ENCODE measurements at places on chromosomes 11 and 22.

GRCh38 chr11:75523811-75524664 is 1.7 kb downstream of the GDPD5 start:
- DNase-seq = no peak

DNA sequence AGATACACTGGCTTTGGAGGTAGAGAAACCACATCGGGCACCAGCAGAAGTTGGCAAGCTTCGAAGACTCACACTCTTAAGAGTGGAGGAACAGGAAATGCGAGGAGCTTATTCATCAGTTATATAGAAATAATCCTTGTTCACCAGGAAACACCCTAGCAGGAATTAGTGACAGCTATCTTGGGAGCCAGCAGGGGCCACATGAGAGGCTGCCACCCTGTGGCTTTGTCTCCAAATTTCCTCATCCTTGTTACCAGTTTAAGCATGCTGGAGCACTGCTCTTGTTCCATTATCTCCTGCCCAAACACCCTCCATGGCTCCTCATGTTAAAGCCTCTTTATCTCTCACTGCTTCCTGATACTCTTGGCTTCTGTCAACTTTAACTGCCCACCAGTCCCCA is 131.0 kb downstream of the PLEKHA7 start:
- DNase-seq = no peak

DNA sequence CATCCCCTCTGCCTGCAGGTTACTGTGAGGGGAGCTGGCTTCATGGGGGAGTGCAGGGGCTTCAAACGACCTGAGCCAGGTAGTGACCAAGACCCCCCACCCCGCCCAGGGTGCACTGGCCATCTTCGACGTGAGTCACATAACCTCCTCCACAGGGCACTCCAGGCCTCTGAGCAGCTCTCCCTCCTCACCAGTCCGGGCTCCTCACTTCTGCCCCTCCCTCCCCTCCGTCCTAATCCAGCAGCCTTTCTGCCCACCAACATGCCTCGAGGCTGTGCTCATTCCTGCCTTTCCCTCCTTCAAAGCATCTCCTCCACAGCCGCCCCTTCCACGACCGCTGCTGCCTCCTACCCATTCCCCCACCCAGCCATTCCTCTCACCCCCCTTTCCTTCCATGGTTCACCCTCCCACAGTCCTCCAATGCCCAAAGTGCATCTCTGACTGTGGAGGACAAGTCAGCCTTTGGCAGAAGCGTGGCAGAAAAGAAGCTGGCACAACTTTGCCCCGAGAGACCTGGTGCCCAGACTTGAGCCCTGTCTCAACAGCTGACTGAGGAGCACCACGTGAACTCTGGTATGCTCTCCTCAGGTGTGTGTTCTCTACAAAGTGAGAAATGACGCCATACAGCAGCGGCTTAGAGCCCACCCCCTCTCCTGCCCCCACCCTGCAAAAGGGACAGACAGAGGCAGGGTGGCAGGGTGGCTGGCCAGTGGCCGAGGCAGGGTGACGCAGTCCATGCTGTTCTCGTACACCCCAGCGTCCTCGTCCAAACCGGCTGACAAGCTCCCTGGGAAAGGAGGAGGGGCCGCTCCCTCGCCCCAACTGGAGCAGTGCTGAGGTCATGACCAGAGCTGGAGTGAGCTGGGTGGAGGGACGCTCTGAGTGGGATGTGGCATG is 30.4 kb downstream of the OPCML start:
- no peak for DNase-seq

DNA sequence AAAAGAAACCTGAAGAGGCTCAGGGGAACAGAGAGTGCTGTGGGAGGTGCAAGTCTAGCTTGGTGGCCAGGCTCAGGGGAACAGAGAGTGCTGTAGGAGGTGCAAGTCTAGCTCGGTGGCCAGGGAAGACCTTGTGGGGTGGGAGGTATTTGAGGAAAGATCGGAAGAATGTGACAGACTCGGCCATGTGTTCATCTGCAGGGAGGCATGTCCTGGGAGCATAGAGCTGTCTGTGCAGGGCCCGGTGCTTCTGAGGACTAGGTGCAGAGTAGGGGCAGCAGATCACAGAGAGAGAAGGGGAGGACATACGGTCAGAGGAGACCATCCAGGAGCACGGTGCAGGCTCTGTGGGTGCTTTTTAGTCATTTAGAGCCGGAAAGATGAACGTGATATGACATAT is 10.8 kb downstream of the IFITM10 start:
- DNase-seq = no peak

- DNase-seq = no peak
Measured at GRCh38 chr11:68682531-68682961, 1.8 kb upstream of the GAL start.

DNA sequence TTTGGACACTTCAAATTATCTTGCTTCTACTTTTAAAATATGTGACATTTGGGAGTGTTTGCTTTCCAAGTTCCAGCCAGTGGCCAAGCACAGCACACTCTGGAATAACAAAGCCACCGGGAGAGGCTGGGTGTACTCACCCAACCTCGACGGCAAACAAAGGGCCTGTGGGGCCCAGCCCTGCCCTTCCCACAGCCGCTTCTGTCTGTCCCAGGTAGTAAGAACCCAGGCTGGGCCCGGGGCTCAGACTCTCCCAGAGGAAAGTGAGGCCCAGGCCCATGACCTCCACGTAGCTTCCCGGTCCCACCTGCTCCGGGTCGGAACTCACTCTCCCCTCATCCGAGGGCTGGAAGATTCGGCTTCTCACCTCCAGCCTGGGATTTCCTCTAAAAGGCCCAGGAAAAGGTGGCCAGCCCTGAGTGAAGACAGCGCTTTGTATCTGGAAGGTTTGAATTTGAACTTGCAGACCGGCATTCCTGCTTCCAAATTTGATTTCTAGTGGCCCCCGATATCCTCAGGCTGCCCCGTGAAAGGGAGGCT is 93.5 kb downstream of the CELSR1 start:
- no peak for DNase-seq

DNA sequence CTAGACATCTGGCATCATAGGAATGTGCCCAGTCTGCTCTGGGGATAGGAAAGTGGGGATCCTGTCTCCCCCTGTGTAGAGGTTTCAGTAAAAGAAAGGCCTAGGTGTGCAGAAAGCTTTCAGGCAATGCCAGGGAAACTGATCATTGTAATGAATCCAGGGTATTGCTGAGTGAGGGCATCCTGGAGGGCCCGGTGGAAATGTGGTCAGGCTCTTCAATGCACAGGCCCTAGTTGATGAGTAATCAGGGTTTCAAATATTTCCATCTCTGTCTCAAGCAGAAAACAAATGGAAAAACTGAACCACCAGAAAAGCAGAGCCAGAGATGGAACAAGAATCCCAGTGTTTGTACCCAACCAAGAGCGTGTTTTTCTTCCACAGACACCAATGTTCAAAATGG is 2.0 kb downstream of the CD3E start:
- no peak for DNase-seq

- no peak for DNase-seq
Measured at GRCh38 chr11:81092522-81092921, 1641.1 kb downstream of the FAM181B start.

DNA sequence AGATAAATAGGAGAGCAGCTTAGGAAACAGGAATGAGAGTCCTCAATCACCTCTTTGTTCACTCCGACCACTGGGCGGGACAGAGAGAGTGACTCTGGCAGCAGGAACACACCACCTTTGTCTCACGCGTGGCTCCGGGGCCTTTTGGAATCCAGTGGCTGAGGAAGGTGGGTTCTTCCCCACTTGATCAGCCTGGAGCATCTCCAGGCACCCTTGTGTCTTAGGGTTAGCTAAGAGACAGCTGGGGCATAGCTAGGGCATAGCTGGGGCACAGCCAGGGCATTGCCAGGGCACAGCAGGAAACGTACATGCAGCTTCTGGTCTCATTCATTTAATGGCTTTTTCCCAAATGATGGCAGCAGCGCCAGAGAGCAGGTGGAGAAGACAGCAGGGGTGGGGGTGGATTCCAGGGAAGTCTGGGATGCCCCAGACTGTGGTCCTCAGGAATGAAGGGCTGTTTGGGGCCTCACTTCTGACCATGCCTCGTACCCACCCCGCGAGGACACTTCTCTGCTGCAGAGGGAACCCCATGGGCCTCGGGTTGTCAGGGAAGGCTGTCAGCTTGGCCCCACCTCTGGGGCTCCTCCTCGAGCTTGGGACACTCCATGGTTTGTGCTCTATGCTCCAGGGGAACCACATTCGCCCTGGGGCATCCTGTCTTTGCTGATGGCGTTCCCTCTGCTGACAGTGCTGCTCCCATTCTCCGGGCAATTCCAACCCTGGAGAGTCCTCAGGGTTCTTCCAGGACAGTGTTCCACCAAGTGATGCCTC is 30.4 kb upstream of the SHANK2 start:
- no peak for DNase-seq

- DNase-seq = no peak
Measured at GRCh38 chr11:112748713-112749543, 212.3 kb upstream of the NCAM1 start.

DNA sequence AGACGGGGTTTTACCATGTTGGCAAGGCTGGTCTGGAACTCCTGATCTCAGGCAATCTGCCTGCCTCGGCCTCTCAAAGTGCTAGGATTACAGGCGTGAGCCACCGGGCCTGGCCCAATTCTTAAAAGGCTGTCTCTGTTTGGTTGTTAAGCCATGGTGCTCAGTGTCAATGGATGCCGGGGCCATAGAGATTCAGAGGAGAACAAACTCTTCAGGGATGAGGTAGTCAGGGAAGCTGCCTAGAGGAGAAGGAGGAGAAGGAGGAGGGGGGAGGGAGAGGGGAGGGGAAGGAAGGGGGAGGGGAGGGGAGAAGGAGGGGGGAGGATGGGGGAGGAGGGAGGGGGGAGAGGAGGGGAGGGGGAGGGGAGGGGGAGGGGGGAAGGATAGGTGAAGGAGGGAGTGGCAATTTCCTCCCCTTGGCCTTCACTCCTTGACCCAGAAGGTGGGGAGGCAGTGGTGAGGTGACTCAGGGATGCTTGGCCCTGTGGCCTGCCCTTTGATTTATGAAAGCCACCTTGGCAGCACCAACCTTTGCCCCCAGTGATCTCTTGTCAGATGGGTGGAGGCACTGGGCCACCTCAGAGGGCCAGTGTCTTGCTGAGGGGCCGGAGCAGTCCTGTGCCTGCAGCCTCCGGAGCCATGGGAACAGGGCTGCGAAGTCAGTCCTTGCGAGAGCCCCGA is at the start of gene C11orf86:
Gene C11orf86, plus strand, starts transcription at position 581 of the 681 bp plus-strand sequence. Its CDS starts 59 bp downstream, at position 640.
- DNase-seq = no peak

DNA sequence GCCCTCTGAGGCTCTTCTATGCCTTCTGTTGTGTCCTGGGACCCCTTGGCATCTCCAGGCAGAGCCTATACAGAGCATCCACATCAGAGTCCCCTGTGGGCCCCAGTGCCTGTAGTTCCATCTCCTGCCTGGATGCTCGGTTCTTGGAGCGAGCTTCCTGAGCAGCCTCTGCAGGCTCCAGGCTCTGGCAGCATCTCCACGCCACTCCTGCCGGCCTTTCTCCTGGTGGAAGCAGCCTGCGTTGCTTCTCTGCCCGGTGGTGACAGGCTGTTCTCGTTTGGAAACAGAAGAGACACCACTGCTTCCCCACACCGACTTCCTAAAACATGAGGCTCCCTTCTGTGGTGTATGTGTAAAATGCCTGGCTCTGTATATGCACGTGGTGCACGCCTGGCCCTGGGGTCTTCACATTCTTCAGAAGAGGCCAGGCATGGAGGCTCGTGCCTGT is 52.8 kb downstream of the BCR start:
- DNase-seq = peak; percentile 38

DNA sequence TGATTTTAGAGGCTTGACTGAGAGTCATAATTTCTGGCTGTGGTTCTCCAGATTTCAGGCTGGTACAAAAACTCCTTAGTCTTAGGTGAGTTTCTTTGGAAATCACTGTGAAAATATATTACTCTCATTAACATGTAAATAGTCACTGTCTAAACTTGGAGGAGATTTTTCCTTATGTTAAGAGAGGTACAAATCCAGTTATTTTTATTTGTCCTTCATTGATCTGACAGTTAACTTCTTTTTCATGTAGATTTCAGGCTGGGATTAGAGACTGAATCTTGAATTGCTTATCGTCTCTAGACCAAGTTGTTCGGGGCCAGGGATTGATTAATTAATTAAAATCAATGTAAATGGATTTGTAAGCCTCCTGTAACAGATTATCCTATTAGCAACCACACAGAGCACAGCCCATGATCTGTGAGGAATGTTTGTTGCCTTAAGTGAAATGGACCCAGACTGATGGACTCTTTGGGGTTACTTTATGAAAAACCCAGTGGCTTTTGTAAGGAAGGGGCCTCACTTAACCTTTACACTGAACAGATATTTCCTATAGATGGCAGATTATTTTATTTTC is 21.1 kb downstream of the TEAD1 start:
- DNase-seq = no peak

- DNase-seq = no peak
Measured at GRCh38 chr11:34790620-34791019, 125.6 kb downstream of the APIP start.

- no peak for DNase-seq
Measured at GRCh38 chr11:19871531-19871930, 158.9 kb downstream of the NAV2 start.
